Fibroblast of upper back skin (primary cell): ENCODE measurements at places on chromosomes 3 and 15.

- no peak for DNase-seq
Measured at GRCh38 chr3:105356396-105356795, 10.3 kb upstream of the ALCAM start.

- DNase-seq: no peak
Measured at GRCh38 chr3:94615275-94616065, 552.6 kb downstream of the NSUN3 start.

DNA sequence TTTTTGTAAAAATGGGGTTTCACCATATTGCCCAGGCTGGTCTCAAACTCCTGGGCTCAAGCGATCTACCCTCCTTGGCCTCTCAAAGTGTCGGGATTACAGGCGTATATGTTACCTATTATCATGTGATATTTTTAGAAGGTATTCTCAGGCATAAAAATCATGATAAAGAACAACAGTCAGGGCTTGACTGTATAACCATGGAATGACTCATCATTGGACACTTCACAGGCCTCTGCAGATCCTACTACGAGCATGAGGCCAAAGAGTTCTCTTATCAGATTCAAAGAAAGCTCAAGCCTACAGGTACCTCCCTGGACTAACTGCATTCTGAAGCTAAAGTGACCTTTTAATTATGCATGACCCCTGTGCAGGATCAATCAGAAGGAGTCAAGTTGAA is 91.7 kb upstream of the PRICKLE2 start:
- peak; percentile 35 for DNase-seq

DNA sequence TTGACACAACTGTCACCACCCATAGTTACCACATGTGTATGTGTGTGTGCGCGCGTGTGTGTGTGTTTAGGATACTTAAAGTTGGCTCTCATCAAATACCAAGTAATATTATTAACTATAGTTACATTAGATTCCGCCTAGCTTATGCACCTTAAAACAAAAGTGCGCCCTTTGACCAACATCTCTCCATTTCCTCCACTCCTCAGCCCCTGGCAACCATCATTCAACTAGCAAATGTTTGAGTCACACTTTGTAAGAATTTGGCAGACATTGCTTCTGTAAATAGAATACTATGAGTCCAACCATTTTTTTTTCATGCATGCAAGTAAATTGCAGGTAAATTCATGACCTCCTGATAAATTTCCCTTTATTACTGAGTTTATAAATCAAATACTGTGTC is 169.3 kb downstream of the GBE1 start:
- DNase-seq: peak; percentile 32

DNA sequence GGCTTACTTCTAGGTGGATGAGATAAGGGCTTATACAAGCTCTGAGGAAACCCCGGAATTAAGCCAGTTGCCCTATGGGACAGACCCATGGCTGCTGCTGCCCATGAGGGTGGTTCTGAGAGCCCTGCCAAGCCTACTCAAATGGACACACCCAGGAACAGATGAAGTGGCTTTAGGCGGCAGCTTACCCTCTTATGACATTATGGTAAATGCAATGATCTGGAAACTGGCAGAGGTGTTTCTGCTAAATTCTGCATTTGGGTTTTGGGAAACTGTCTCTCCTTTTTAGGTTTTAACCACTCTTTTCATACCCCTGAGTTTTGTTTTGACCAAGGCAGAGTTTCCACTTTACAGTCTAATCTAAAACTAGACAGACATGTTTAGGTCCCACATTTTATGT is 9.0 kb upstream of the ZBED2 start:
- DNase-seq: no peak

- DNase-seq: peak; percentile 82
Measured at GRCh38 chr3:30448450-30449289, 157.7 kb upstream of the TGFBR2 start.

GRCh38 chr3:118683636-118684035 is 351.0 kb downstream of the IGSF11 start:
- DNase-seq: no peak

DNA sequence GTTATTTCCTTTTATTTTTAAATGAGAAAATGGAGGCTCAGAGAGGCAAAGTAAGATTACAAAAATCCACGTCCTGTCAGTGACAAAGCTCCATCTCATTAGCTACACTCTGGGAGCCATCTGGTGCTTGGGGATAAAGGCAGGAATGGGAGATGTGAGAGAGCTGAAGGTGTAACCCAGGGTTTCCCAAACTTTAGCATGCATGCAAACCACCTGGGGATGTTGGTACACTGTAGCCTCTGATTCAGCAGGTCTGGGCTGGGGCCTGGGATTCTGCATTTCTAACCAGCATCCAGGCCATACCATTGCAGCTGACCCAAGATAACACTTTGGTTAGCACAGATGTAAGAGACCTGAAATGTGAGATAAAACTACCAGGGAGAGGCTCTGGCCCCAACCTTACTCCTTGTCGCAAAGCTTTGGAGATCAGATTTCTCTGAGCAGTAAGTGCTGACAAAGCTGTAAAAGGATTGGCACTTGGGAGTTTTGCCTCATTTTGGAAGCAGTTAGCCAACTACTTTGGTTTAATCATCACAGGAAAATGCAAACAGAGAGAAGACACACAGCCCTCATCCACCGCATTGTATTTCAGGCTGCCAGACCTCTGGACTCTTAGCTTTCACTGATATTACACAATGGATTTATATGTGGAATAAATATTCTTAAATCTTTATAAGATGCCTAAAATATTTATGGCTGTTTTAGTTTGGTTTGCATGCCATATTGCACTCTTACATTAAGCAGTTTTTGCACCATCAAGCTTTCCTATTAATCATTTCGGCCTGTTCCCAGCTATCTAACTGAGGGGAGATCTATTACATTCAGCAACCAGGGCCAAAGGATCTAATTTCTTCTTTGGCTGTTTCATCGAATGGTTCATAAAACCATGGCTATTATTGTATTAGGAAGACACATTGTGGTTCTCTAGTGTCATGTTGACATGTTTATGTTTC is 263.0 kb downstream of the EBLN2 start:
- DNase-seq: peak; percentile 72

GRCh38 chr15:99631255-99631654 is 65.5 kb downstream of the MEF2A start:
- DNase-seq: no peak

GRCh38 chr3:112136959-112137693 is 4.1 kb upstream of the GCSAM start:
- peak; percentile 41 for DNase-seq

GRCh38 chr3:139774560-139775302 is 97.0 kb upstream of the NMNAT3 start:
- DNase-seq: peak; percentile 59

GRCh38 chr15:101255615-101256241 is 3.9 kb upstream of the CHSY1 start:
- DNase-seq: peak; percentile 53

DNA sequence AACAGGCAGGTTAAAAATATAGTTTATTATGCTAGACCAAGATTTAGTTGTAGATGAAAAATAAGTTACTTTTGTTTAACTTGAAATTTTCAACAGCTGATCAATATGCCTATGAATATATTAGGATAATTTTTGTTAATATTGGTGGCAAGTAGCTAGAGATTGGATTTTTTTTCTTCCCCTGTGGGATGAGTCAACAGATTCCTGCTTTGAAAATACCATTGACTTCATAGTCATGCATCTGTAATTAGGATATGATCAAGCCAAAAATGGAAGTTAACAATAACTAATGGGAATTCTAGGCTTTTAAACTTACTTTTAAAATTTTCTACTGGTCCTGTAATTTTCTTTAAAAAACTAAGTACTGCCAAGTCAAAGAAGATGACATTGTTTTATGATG is 211.7 kb downstream of the ZIC1 start:
- DNase-seq: peak; percentile 70

DNA sequence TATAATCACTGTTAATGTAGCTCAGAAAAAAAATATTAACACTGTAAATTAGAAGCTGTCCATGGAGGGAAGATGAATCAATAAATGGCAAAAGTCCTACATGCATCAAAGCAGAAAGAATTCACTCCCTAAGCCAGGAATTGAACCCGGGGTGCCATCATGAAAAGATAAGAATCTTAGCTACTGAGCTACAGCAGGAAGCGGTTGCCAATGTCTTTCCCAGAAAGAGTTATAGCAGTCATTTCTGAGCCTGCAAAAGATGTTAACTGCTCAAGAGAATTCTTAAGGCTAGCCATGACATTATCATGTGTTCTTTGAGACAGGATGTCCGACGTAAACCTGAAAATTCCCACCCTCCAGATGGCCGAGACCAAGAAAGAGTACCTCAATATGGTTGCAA is 47.4 kb upstream of the MKRN3 start:
- no peak for DNase-seq

DNA sequence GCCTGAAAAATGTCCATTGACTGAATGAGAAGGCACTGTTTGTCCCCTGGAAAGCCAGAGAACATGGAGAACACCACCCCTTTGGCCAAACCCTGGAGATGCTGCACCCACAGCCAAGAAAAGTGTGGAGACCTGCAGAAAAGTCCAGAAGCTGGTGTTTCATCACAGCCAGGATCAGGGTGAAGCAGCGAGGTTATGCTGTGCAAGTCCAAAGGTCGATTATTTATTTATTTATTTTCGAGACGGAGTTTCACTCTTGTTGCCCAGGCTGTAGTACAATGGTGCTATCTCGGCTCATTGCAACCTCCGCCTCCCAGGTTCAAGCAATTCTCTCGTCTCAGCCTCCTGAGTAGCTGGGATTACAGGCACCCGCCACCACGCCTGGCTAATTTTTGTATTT is 5.5 kb upstream of the CTSH start:
- DNase-seq: no peak

DNA sequence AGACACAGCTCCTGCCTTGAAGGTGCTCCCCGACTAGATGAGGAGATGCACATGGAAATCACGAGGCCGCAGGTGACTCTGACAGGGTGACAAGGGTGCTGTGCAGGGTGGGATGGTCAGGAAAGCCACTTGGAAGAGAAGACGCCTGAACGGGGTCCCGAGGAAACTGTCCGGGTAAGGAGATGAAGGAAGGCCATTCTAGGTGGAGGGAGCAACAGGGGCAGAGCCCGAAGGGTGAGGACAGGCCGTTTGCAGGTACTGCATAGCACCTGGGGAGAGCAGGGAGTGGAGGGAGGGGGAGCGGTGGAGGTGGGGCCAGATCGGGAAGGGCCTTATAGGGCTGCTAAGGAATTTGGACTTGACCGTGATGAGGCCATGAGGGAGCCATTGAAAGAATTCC is 105.6 kb upstream of the DLG1 start:
- no peak for DNase-seq

GRCh38 chr15:48556159-48556897 is 89.2 kb downstream of the FBN1 start:
- peak; percentile 63 for DNase-seq

DNA sequence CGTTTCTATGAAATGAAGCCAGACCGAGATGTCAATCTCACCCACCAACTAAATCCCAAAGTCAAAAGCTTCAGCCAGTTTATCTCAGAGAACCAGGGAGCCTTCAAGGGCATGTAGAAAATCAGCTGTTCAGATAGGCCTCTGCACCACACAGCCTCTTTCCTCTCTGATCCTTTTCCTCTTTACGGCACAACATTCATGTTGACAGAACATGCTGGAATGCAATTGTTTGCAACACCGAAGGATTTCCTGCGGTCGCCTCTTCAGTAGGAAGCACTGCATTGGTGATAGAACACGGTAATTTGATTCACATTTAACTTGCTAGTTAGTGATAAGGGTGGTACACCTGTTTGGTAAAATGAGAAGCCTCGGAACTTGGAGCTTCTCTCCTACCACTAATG is 41.9 kb upstream of the TRA2B start:
- no peak for DNase-seq

GRCh38 chr3:65953301-65953812 is 85.4 kb downstream of the MAGI1 start:
- no peak for DNase-seq

- DNase-seq: peak; percentile 8
Measured at GRCh38 chr3:17195192-17195611, 310.4 kb downstream of the PLCL2 start.

DNA sequence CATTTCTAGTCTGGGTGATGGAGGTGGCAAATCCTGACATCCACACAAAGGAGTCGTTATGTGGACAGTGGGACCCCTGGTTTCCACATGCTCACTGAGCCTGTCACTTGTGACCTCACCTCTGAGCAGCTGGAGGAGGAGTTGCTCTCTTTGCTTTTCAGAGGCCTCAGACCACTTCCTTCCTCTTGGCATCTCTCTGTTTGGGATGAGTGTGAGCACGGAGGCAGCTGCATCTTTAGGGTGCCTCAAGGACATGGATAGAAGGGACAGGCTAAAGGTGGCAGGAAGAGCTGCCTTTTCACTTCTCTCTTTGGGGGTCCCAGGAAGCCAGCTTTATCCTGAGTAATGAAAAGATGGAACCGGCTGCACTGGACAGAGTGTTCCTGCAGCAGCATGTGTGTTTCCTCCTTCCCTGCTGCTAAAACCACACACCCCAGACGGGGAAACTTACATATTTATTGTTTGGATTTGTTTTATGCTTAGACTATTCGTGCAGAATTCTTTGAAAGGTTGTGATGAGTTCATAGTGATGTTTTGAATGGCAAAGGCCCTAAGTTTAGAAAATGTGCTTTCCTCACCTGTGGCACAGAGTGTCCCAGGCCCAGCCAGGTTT is 31.8 kb downstream of the GPR171 start:
- DNase-seq: no peak

GRCh38 chr3:2558796-2559195 is 460.1 kb downstream of the CNTN4 start:
- DNase-seq: no peak

DNA sequence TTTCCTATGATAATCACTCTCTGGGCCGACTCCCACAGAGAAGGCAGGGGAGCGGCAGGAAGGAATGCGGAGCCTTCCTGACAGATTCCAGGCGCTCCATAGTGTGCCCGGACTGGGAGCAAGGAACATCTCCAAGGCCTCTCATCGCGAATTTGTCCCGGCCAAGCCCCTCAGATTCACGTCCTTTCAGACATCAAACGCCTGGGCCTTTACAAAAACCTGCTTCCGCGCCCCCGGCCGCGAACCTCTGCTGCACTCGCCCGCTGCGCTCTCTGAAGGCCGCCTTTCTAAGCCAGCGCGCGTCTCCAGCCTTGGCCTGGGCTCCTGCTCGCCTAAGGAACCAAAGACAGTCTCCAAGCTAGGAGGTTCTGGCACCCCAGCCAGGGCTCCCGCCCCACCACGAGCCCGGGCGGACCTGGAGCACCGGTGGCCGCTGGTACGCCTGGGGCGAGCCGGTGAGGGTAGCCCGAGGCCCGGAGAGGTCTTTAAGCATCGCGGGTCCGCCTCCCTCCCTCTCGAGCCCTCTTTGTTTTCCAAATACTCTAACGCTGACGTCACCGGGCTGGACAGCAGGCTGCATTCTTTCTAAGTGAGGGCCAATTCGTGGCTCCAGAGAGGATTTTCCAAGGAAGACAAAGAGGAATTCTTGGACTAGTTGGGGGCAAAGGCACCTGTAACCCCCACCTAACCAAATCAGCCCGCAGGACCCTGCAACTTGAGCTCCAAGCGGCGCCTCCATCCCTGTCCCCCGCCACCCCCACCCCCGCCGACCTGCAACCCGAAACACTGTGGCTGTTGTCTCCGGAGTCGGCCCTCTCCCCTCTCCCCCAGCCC is 759 bp downstream of the AMOTL2 start:
- peak; percentile 95 for DNase-seq

DNA sequence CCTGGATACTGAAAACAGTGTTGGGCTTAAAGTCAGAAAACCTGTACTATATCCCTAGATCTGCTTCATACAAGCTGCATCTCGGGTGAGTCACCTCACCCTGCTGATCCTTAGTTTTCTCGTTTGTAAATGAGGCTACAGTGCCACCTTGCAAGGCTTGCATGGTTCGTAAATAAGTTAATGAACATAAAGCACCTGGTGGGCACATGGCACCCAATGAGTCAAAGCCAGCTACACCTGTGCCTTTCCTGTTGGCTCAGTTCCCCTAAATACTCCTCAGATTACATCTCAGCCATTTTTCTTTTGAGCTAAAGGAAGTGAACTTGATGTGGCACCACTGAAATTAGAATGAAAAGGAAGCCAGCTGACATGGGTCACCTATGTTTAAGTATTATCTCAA is 26.5 kb downstream of the RTP1 start:
- no peak for DNase-seq
